GF-D8 (cell line): ENCODE measurements at places on chromosomes 3 and 15.

- no peak for DNase-seq
These were observed 77.9 kb downstream of the RPN1 start for GRCh38 chr3:128572644-128573105.

GRCh38 chr3:105828703-105829102, 40.1 kb downstream of the CBLB start:
- DNase-seq: no peak

DNA sequence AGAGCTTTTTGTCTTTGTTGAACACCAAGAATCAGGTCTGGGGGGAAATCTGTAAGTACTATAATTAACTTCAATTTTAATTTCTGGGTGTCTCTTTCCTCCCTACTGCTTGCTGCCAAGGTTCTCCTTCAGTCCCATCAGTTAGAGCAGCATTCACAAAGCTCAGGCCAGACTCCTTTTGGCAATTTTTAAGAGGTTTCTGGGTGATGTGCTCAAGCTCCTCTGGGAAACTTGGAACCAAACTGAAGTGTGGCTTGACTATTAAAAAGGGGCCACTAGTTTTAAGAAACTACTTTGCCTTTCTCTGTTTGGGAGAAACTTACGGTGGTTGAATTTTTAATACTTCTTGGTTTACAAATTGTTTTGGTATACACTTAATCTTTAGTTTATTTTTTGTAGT, 227.7 kb upstream of the SOX2 start:
- DNase-seq: no peak

DNA sequence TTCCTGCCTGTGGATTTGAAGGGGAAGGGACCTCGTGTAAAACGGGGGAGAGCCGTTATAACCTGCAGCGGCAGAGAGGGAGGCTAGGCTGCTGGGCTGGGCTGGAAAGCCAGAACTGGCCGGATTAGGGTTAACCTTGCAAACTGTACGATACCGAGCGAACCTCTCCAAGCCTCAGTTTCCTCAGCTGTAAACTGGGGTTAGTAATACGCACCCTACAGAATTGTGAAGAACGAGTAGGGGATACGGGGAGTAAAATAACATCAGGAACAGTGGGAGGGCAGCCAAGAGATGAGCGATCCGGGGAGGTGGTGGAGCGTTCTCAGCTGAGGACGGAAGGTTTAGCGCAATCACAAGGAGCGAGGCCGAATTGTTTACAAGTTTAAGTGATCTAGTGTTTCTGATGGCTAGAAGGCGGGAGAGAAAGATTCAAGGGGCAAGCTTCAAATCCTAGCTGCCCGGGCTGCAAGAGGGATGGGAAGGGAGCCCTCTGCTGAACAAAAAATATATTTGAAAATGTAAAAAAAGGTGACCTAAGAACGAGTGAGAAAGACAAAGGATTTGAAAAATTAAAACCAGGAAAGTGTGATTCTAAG, 768 bp upstream of the SEMA5B start:
- DNase-seq: peak; percentile 11

GRCh38 chr3:178109691-178110090, 426.5 kb upstream of the KCNMB2 start:
- DNase-seq: no peak
